ENCODE measurements at places on chromosomes 4 and X. TPM values are rescaled to one million over a fixed set of nuclear protein-coding genes. Genes with fewer than 3 reads are reported as not detected.

TAF7L gene
- 0.08 TPM for total RNA-seq

IL2 gene
- not detected for total RNA-seq

- H3K27me3 ChIP-seq, result no peaks in the 10 kb centered on the region
- no peak overlapping the region for H3K27ac ChIP-seq
- H3K36me3 ChIP-seq, result no peaks in the 10 kb centered on the region
- peaks cover 5% of the 10 kb centered on the region for H3K4me1 ChIP-seq
- H3K4me3 ChIP-seq, result no peak overlapping the region
Measured at GRCh38 chr4:83626245-83626836, 90.4 kb downstream of the GPAT3 start.

GRCh38 chr4:18394656-18395055 is 373.1 kb upstream of the LCORL start:
- H3K27ac ChIP-seq, result no peak overlapping the region
- no peak for DNase-seq
- H3K27me3 ChIP-seq, result no peaks in the 10 kb centered on the region
- no peak overlapping the region for H3K4me3 ChIP-seq
- H3K36me3 ChIP-seq, result no peaks in the 10 kb centered on the region

DNA sequence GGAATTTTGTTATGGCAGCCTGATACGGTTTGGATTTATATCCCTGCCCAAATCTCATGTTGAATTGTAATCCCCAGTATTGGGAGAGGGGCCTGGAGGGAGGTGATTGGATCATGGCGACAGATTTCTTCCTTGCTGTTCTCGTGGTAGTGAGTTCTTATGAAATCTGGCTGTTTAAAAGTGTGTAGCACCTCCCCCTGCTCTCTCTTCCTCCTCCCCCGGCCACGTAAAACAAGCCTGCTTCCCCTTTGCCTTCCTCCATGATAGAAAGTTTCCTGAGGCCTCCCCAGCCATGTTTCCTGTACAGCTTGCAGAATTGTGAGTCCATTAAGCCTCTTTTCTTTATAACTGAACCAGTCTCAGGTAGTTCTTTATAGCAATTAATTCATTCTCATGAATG is 37.9 kb downstream of the SUPT20HL2 start:
- no peak overlapping the region for H3K4me3 ChIP-seq
- no peak for DNase-seq
- H3K27ac ChIP-seq, result no peak overlapping the region
- H3K36me3 ChIP-seq, result no peaks in the 10 kb centered on the region
- no peaks in the 10 kb centered on the region for H3K27me3 ChIP-seq

GRCh38 chrX:7216981-7217587 is 69.1 kb upstream of the PUDP start:
- DNase-seq, result no peak
- no peak overlapping the region for H3K4me3 ChIP-seq
- H3K36me3 ChIP-seq, result no peaks in the 10 kb centered on the region
- H3K27me3 ChIP-seq, result no peaks in the 10 kb centered on the region
- no peaks in the 10 kb centered on the region for H3K4me1 ChIP-seq

DNA sequence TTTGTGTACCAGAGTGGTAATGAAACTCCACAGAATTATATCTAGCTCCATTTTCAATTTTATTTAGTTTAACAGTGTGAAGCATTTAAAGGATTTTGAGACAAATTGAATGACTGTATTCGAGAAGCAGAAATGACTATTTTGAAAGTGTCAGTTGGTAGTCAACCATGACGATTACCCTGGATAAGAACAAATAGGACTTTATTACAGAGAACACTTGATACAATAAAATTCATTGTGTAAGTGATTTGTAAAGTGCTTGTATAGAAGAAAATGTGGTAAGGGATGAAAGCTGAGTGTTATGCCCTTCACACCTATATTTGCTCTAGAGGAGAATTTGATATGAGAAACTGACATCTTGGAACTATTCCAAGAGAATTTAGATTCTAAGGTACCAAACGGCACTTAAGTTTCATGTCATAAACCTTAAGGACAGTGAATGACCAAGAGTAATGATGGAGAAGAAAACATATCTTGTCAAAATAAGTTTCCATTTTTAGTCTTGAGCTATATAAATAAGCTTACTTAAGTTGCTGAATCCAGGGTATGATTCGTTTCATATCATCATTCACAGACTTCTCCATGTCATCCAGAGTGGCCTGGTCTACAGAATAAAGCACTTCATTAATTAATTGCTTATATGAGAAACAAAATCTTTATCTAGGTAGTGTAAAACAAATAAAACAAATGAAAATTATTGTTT is 34.6 kb downstream of the MED14 start:
- peaks cover 20% of the 10 kb centered on the region for H3K27me3 ChIP-seq

DNA sequence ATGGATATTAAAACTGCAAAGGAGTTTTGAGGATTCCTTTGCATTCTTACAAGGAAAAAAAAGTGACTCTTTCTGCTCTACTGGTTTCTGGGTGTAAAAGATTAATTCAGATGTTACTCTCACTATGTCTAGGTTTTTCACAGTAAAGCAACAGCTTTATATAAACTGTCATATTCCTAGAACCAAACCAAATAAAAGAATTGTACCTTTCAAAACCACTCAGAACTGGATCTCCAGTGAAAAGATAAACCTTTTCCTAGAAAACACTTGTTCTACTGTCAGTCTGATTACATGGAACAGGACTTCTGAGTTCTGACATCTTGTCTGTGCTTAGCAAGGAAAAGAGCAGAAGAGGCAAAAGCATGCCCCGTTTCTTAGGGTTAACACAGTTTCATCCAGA is 5.0 kb upstream of the PPID start:
- H3K27ac ChIP-seq, result no peak overlapping the region
- no peak overlapping the region for H3K4me3 ChIP-seq
- no peaks in the 10 kb centered on the region for H3K36me3 ChIP-seq
- H3K4me1 ChIP-seq, result no peaks in the 10 kb centered on the region
- no peak for DNase-seq
- H3K27me3 ChIP-seq, result no peaks in the 10 kb centered on the region
